ENCODE measurements at places on chromosomes 11 and 22.

DNA sequence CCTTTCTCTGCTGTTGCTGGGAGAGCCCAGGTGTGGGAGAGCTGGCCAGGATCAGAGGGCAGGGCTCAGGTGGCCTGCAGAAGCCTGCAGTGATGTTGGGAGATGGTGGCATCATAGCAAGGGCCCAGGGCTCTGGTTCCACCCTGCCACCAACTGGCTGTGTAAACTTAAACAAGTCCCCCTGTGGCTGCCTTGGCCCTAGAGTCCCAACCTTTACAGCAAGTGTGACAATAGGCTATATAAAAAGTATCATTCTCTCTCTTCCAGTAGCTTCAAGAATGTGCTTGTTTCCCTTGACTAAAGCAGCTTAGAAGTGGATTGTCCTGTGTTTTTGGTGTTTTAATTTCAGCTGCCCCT lies 201.8 kb upstream of the E2F8 start:
- DNase-seq: no peak

- DNase-seq: no peak
These were observed 99.3 kb upstream of the SYT13 start for GRCh38 chr11:45385423-45385822.

- DNase-seq: no peak
These were observed 130.6 kb downstream of the SPATA19 start for GRCh38 chr11:133714471-133715375.

- no peak for DNase-seq
These were observed 716.5 kb downstream of the NELL1 start for GRCh38 chr11:21385669-21386440.
